Activated B cell treated with CpG ODN at 0.5 μM for 24 hours (primary cell): ENCODE measurements at places on chromosomes 3 and 15.

DNA sequence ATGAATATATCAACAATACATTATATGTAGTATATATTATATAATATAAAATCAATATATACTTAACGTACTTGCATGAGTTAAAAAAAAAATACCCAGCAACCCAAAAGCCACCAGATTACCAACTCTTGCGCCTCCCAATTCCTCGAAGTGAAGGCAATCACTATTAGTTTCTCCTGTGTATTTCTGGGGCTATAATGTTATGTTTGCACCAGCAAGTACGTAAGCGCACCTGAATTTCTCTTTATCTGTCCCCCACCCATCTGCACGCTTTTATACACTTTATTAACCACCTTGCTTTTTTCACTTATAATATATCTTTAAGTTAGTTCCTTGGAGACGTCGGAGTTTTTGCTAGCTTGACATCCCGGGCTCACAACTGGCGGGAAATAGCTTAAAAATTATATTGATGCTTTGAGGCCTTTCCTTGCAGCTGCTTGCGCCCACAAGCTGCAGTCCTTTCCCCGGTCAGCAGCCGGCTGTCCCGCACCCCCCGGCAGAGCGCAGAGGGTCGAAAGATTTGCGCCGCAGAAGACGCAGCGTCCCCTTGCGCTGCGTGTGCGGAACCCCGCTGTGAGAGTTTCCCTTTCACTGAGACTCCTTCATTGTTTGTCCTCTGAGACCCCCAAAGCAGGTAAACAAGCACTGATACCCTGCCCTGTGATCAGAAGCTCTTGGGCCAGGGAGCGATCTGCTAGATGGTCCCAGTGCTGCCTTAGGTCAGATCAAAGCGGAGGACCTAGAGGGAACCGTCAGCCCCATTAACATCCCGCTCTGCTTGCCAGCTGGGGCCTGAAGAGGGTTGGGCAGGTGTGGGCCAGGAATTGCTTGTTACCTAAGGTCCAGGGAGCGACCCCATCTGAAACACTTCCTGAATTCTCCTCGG is 8.9 kb upstream of the EOMES start:
- DNase-seq: no peak

GRCh38 chr3:37198996-37199395 is 24.6 kb upstream of the LRRFIP2 start:
- DNase-seq: no peak

GRCh38 chr15:49506341-49506740 is 83.3 kb downstream of the FGF7 start:
- no peak for DNase-seq

DNA sequence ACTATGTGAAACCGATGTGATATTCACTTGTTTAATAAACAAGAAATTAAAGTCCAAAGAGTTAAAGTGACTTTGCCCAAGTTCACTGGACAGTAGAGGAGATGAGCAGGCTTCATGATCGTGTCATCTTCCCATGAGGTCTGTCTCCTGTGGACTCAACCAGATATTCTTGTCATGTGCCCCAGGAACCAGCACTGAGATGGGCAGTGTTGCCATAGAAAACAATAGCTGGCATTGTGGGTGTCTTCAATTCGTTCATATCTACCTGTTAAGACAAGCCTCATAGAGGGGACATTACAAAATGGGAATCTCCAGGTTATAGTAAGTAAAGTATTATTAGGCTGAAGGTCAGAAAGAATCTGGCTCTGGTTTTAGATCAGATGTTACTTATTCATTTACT is 184.8 kb upstream of the BCL6 start:
- no peak for DNase-seq

DNA sequence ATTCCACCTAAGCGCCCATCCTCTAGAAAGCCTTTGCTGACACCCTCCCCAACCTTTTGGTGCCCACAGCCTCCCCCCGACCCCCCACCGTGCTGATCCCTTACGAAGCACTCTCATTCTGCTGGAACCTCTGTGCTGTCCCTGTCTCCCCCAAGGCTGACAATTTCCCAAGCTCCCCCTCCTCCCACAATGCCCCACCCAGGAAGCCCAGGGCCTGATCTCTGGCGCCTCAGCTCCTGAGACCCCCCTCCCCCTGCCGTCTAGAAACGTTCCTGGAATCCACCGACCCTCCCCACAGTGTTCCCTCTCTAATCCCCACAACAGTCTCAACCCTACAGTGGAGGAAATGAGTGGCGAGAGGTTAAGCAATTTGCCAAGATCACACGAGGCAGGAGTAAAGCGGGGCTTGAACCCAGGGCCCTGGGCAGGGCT is 18.3 kb downstream of the MYL3 start:
- DNase-seq: no peak

DNA sequence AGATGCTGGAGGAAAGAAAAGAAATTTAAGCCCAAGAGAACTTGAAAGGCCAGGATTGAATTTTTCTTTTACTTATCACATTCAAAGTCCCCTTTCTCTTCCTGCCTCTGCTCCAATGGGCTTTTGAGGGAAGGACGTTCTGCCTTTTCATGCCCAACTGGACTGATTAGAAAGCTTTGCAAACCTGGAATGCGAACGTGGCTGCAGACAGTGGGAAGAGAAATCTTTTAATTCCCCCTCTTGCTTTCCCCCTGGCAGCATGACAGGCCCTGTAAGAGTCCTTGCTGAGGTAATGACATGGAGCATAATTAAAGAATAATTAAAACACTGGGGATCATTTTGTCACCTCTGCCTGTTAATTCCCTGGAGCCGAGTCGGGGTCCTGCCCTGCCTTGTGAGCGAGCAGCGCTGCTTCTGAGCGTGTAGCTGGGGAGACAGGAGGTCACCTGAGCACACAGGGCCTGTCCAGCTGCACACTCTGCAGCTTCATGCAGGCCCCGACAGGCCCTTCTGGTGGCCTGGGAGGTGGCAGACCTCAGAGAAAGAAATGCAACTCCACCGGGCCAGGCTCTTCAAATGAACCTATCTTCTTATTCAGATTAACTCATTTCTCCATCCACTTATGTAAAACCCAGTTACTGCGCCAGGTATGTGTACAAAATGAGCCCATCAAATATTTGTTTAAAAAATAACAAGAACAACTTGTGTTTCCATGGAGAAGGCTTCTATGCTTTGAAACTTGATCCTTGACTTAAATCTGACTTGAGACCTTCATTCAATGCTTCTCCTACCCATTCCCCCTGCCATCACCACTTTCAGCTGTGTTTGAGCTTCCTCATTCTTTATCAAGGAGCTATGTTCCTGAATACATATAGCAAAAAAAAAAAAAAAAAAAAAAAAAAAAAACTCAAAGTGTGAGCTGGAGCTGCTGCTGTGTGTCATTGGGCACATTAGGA is 628.2 kb upstream of the CFAP20DC start:
- DNase-seq: no peak

DNA sequence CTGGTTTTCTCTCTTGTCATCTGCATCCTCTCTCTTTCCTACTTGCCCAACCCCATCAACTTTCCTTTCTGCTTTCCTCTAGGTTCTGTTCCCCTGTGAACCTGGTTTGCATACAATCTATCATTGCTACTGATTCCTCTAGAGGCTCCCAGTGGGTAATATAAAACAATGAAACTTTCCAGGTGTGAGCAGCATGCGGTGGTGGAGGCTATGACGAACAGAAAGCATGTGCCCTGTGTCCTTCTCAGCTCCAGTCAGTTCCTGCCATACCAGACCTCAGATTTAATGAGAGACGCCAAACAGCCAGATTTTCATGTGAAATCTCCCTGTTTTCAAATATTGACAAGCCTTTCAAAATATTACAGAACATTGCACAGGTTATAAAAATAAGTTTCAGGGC is 3.5 kb upstream of the ACAP2 start:
- no peak for DNase-seq

DNA sequence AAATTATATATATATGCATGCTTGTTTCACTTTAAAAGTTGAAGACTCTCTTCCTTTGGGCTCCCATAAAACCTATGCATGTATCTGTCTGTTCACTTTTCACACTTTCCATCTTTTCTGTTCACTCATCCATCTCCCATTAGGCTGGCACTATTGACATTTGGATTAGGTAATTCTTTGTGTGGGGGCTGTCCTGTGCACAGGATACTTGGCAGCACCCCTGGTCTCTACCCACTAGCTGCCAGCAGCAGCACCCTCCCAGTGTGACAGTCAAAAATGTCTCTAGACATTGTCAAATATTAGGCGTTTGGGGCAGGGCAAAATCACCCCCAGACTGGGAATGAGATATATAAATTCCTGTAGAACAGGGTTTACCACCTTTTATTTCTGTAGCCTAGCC is 72.3 kb upstream of the EIF1B start:
- no peak for DNase-seq

DNA sequence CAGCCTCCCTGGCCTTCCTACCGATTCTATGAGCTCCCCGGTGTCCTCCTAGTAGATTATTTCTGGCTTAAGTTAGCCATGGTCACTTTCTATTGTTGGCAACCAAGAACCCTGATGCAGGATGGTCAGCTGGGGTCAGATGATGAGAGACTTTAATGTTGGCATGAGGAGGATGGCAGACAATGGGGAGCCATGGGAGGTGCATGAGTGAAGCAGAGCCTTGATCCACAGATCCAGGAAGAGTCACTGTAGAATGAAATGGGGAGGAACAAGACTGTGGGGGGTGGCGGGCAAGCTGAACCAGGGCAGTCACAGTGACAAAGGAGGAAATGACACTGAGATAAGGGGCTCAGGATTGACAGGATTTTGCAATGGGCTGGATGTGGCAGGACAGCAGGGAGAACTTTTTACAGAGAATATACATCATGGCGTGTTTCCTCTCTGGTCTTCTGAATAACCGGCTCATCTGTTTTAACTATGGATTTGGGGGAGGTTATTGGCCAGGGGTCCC is 60.9 kb downstream of the RPLP1 start:
- DNase-seq: no peak

DNA sequence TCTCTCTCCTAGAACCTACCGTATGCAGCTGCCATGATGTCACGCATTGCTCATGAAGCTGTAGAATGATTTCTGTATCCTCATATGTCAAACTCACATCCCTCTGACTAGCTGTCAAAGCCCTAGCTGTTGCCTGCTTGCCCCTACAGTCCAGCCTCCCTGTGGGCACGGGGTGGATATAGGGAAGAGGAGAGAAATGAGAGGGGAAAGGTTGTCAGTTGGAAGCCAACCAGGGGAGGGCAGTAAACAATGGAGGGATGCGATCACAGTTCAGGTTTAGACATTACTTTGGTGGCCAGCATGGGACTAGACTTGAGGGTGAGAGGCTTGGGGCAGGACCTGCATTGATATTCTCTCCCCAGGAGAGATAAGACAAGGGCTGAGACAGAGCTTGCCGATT is 1.7 kb upstream of the HDGFL3 start:
- no peak for DNase-seq

GRCh38 chr3:31882431-31882830 is 98.6 kb downstream of the OSBPL10 start:
- DNase-seq: no peak

GRCh38 chr15:38521316-38521715 is 43.3 kb downstream of the RASGRP1 start:
- DNase-seq: no peak

- no peak for DNase-seq
These were observed 12.8 kb downstream of the KBTBD13 start for GRCh38 chr15:65089206-65089824.

DNA sequence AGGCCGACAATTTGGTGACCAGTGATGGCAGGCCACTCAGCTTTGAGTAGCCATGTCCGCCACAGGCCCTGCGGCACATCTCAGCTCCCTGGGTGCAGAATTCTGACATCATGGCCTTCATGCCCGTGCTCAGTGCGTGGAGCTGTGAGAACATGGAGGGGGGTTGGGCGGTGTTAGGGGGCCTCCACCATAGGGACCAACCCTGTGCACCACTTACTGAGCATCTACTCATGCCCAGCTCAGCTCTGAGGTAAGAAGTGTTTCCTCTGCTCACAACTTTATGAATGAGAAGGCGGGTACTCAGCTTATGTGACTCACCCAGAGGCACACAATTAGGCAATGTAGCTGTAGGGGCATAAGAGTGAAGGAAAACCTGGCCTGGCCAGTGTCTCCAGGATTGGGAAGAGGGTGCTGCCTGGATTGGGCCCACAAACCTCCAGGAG is 10.5 kb downstream of the ACOX2 start:
- no peak for DNase-seq

GRCh38 chr3:149145974-149146373 is 16.5 kb downstream of the HPS3 start:
- DNase-seq: no peak

DNA sequence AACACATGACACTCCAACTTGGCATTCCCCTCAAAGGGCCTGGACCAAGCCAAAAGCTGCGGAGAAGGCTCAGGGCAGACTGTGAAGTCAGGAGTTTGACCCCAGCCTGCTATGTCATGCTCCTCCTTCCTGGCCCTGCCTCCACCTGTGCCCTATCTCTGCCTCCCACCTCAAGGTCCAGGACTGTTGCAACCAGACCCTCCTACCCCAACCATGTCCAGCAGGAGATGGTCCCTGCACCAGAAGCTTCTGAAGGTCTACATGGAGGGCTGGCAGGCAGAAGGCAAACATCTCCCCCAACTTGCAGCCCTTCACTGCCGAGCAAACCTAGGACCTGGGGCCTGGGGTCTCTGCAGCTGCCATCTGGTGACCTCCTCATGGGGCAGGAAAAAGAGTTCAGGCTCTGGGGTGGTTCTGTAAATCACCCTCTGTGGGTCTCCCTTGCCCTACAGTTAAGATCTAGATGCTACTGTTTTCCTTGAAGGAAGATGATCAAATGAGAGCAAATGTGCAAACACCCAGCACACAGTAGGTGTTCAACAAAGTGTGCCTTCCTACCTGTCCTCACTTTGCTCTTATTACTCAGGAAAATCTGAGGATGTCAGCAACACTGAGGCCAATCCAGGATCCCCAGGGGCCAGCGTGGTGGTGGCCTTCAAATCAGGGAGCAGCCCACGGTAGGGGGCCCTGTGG is 11.5 kb upstream of the CSK start:
- no peak for DNase-seq

- DNase-seq: no peak
These were observed 27.5 kb downstream of the PLSCR5 start for GRCh38 chr3:146577662-146578061.

DNA sequence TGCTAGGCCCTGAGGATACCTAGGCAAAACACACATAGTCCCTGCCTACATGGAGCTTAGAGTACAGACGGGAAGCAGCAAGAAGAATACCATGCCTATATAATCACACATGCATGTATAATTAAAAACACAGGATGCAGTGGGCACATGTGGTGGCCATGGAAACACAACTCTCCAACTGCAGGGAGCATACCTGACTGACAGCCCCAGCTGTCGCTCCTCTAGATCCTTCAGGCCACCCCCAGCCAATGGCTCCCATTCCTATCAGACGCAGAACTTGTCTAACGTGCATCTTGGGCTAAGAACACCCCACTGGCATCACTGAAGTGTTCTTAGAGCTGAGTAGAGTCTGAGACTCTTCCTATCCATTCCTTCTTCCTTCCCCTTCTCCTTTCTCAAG is 125.5 kb upstream of the FRMD4B start:
- DNase-seq: no peak

- no peak for DNase-seq
These were observed 435 bp downstream of the RAB27A start for GRCh38 chr15:55289011-55289745.

GRCh38 chr3:4708230-4708629 is 215.1 kb downstream of the ITPR1 start:
- DNase-seq: no peak

GRCh38 chr15:70236341-70237086 is 138.8 kb upstream of the TLE3 start:
- no peak for DNase-seq
